ENCODE measurements at places on chromosomes 6 and 20.

DNA sequence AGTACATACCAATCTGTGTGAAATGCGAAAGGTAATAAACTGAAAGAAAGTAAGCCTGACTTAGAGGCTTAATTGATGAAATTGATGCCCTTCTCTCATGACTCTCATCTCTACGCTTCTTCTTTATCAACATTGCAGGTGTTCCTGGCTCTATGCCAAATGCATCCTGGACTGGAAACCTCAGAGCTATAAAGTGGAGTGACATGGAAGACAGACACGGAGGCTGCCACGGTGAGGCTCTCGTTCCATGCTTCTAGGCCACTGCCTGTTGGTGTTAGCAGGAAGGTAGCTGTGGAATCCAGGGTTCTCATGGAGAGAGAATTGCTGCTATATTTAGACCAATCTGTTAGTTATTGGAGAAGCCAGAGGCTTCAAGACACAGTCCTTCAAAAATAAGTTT lies 73.2 kb downstream of the C6orf52 start:
- no peak for DNase-seq

GRCh38 chr6:66897576-66897975 lies 1190.5 kb upstream of the EYS start:
- no peak for DNase-seq

DNA sequence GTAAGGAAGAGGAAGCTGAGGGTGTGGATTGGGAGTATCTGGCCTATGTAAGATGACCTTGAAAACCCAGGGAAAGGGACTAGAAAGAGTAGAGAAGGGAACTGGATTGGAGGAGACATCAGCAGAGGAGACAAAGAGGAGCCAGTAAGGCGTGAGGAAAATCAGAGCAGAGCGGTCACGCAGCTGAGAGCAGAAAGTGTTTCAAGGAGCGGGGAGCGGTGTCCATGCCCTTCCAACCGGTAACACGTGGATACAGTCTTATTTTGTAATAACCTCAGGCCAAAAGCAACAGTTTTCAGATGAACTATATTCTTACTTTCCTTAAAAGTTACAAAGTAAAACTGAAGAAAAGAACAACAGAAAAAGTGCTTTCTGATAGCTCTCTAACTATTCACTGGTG lies 36.3 kb downstream of the L3MBTL3 start:
- no peak for DNase-seq

DNA sequence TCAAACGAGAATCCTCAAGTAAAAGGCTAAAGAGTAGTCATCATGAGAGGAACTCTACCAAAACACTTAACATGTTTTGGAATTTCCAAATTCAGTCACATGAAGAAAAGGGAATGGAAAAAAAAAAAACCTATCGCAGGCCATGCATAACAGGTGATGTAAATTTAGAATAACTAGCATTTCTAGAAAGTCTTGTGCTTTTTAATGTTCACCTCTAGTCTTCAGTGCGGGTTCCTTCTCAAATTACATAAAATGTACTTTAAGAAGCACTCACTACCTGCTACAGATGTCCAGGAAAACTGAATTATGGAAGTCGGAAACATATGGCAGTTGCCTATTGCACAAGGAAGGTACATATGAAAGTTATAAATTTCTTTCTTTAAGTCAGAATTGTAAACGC lies 6.1 kb upstream of the TBX18 start:
- no peak for DNase-seq

DNA sequence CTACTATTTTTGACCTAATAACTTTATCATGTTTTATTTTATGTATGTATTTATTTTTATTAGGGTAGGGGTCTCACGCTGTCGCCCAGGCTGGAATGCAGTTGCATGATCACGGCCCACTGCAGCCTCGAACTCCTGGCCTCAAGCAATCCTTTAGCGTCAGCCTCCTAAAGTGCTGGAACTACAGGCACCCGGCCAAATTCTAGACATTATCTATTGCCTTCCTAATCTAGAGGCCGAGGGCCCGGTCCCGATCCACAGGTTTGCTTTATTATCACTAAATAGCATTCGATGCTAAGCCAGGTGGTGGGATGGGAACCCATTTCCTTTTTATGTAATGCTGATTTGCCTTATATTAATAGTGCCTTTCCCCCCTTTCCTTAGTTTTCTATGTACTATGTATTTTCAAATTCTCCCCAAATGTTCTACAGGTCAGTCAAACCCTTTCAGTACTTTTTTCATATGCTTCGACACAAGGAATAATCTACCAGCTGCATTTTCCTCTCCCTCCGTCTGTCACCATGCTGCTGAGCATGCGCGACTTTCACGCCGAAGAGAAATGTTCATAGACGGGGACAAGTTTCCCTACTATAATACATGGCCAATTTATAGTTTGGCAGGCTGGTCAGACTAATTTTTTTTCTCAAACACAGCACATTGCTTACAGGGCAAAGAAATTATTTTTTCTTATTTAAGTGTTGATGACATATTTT lies 6.4 kb downstream of the SERPINB6 start:
- DNase-seq, result no peak

GRCh38 chr6:127879685-127880084 lies 21.2 kb downstream of the THEMIS start:
- no peak for DNase-seq

DNA sequence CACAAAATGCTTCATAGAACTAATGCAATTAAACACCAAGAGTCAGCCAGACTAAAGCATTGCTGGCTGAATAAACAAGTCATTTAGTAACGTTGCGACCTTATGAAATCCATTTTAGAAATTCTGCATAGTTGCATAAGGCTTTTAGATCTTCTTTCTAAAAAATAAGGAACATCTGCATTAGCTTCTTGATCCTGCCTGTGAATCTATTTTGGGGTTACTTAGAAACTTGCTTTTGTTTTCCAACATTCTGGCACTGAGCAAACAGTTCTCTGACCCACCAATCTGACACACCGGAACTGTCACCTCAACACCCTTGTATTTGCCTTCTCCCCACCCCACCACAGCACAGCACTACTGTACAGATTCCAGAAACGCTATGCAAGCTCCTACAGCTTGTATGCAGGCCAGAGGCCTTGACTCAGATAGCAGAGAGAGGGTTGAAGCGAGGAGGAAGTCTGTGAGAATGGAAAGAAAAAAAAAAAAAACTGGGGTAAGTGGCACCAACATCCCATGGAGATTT lies 55.0 kb downstream of the KIF13A start:
- peak; percentile 50 for DNase-seq

GRCh38 chr6:54695815-54696214 lies 150.8 kb upstream of the FAM83B start:
- no peak for DNase-seq

GRCh38 chr6:15616261-15616660 lies 46.6 kb downstream of the DTNBP1 start:
- no peak for DNase-seq

DNA sequence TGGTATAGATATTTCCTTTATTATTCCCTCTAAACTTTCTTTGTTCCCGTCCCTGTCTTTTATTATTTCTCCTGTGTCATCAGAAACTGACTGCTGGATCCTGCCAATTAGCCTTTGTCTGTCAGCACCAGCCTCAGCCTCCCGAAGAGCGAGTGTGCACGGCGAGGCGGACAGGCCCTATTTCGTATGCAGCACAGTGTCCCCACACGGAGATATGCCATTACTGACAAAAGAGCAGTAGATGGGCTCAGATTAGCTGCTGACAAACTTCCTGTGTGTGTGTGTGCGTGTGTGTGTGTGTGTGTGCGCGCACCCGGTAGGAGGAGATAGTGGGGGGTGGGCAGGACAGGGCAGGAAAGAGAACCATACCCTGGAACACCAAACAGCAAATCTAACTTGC lies 99.5 kb upstream of the ZFP64 start:
- DNase-seq, result no peak

DNA sequence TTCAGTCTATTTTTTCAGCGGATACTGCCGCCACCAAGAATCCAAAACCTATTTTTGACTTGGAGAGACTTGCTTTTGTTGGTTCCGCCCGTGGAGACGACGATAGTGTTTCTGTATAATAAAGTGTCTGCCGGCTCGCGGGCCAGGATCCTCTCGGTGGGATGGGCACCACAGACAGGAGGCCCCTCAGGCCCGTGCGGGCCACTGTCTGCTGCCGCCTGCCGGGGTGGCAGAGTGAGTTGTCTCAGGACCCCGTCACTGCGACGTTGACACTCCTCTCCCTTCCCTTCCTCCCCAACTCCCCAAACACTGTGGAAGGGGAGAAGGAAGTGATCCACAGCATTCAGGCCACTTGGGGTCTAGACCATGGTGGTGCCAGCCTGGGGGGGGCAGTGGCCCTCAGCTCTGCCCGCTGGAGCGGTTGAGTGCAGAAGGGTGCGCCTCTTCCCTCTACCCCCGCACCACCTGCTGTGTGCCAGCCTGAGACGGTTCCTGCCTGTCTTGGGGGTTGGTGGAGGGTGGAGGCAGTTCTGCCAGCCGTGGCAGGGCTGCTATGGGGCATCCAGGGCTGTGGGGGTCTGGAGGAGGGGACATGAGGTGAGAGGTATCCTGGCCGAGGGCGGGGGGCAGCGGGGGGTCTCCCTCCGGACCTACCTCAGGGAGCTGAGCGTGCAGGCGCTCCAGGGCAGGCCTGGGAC lies 17.5 kb downstream of the RBM38 start:
- DNase-seq, result no peak

- no peak for DNase-seq
Observed at GRCh38 chr6:104784884-104785283, 74.8 kb downstream of the HACE1 start.

DNA sequence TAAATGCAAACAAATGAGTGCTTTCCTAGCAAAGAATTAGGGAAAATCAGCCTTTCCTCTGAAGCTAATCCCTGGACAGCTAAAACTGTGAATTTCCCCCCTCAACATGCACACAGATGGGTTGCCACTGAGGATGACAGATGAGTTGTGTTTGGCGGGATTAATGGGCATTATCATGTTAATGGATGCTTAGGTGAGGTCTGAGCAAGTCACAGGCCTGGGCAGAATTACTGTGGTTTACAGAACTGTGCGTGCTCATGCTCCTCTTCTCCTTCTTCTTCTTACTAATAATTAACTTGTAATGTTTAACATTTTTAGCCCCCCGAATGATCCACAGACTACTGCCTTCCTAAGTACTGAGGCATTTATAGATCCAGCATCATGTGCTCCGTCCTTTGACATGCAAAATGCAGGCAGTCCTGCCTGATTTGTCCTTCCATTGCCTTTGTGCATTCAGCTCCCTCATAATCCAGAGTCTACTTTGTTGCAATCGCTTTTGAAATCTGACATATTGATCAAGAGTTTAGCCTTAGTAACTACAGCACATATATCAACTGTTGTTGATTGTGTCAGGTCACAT lies 753.4 kb upstream of the MMS22L start:
- no peak for DNase-seq

GRCh38 chr6:39617520-39617919 lies 107.7 kb downstream of the KIF6 start:
- no peak for DNase-seq

- DNase-seq, result no peak
Observed at GRCh38 chr6:144447472-144447871, 162.3 kb downstream of the UTRN start.

DNA sequence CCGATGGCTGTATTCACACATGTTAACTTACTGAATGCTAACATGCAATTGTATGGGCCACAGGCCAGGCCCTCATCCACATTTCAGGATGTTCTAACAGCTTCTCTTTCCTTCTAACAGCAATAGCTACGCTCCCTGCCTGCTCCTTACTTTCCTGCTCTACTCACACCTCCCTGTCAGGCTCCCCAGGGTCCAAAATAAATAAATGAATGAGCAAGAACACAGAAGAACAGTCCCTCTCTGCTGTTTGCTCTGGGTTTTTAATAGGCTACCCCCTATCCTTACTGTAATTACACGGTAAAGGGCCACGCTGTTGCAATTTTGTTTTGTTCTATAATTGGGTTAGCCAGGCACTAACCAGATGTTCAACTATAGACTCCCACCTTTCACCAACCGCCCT lies 135.6 kb downstream of the GMDS start:
- DNase-seq, result no peak

DNA sequence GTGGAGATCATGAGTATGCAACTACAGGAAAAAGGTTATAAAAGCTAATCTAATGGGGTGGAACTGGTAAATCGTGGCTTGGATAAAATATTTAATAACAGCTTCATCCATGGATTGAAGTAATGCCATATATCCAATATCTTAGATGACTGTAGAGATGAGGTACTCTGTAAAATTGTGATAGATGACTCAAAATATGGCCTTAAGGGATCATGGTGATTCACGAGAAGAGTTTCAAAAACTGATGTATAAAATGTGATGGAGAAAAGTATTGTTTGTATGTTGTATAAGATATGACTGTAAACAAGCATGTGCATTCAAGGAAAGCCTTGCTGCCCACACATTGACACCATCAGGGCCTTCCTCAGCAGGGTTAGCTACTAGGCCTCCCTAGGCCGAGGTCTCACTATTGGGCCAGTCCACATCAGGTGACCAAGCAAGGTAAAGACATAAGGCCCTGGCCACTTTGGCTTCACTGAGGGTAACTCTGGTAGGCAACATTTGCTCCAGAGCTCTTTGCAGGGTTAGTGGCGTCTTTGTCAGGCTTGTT lies 17.7 kb upstream of the CCN6 start:
- DNase-seq, result no peak

- DNase-seq, result no peak
Observed at GRCh38 chr6:169812257-169812644, 60.8 kb downstream of the ERMARD start.

DNA sequence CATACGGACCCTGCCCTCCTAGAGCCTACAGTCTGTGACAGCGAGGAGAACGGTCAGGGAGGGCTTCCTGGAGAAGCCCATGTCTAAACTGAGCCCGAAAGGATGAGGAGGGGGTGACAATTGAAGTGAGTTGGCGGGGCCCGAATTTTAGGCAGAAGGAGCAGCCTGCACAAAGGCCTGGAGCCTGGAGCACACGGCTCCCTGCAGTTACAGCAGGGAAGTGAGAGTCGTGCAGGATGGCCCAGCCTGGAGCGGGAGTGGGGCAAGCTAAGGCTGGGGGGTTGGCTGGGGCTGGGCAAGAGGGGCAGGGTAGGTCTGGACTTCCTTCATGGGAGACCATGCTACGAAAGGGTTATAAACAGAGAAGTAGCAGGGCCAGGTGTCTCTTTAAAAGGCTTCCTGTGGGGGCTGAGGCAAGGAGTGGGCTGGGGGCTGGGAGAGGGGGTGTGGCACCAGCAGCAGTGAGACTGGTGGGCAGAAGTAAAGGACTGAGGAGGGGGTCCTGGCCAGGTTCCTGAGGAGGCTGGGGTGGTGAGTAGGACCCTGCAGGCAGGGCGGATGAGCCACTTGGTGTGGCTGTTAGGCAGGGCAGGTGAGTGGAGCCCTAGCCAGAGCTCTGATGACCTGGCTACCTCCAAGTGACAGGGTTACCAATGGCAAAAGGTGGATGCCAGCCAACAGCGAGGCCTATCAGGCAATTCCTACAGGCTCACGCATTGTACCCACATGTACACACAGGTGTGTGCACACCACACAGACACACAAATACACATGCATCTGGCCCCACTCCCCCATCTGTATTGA lies 119.2 kb downstream of the MRPL14 start:
- DNase-seq, result no peak

DNA sequence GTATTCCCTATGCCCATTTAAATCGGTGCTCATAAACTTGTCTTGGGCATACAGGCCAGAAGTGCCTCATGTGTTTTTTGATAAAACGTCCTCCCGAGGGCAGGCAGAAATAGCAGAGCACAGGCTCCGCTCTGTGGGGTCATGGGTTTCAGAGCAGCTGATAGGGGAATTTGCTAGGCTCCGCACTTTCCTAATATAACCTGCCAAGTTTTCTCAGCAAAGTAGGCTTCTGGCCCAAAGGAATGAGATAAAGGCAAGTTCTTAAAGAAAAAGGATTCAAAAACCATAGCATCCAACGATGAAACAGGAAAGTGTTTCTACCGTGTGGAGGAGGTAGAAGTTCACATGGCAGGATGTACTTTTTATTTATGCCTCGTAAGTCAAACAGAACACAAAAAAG lies 69.8 kb upstream of the RALGAPA2 start:
- no peak for DNase-seq

- DNase-seq, result no peak
Observed at GRCh38 chr6:167577891-167578361, 248.8 kb upstream of the AFDN start.

Measured in NCI-H446 (cell line).